ENCODE measurements at places on chromosomes 1 and 21.

DNA sequence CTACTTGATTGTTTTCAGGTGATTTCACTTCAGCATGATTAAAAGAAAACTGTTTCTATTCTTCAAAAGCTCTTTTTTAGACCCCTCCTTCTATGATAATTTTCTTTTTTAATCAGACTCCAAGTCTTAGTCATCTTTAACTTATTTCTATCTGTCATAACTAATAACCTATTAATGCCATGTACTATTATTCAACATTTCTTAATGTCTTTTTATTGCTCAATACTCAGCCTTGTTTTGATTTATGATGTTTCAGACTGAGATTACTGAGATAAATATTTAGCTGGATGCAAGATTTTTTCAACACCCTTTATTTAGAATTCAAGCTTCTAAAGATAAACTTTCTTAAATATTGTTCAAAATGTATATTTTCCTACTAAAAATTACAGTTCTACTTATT lies 53.6 kb downstream of the ATP6V1G3 start:
- DNase-seq = no peak

DNA sequence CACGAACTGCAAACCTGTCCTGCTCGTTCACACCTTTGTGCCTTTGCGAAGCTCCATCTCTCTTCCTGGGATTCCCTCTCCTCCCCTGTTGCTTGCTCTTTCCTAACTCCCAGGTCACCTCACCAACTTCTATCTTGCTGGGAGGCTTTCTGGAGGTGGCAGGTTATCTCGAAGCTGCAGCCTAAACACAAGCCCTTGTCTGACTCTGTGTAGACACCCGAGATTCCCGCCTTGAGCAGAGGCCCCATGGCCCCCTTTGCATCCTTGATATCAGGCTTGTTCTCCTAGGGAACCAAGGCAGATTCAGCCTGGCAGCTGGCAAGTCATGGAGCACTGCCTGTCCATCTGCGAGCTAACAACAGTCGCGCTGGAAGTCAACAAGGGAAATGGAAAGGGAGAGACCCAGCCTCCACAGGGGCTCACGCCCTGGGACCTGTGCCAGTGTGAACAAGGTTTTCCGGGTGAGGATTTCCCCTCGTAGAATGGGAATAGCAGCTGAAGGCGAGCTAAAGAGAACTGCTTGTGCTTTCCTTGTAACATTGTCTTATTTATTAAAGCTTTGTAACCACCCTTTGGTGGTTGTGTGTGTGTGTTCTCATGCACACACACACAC lies 109.5 kb upstream of the JUN start:
- no peak for DNase-seq

DNA sequence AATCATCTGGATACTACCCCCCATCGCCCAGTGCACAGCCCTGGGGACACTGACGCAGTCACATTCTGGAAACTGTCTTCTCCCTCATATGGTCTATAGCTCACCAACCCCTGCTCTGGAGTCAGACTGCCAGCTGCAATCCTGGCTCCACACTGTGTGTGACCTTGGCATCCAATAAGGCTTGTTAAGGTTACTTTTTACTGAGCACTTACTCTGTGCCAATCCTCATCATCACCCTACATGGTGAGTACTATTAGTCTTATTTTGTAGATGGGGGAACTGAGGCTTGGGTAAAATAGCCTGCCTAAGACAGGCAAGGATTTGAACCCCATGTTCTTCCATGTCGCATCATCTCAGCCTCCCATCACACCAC lies 34.9 kb downstream of the AHDC1 start:
- DNase-seq = no peak

- DNase-seq = no peak
Measured at GRCh38 chr1:4787551-4787950, 133.1 kb downstream of the AJAP1 start.

- no peak for DNase-seq
Measured at GRCh38 chr1:31904339-31905092, 33.7 kb downstream of the PTP4A2 start.

DNA sequence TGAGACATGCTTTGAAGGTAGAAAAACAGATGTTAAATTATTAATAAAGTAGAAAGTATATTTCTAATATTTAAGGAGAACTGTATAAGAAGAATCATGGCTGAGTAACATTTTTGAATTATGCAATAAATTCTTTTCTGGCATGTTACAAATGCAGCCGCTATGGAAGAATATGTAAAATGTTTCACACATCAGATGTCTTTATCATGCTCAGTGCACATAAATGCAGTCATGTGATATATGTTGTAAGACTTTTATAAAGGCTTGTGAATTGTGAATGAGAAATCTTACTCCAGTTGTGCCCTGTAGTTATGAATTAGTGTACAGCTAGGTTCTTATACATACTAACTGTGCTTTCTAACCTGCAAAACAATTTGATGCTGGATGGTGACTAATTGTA lies 53.5 kb downstream of the LRRC8B start:
- no peak for DNase-seq

GRCh38 chr21:15441992-15442391 lies 287.8 kb upstream of the USP25 start:
- DNase-seq = no peak

DNA sequence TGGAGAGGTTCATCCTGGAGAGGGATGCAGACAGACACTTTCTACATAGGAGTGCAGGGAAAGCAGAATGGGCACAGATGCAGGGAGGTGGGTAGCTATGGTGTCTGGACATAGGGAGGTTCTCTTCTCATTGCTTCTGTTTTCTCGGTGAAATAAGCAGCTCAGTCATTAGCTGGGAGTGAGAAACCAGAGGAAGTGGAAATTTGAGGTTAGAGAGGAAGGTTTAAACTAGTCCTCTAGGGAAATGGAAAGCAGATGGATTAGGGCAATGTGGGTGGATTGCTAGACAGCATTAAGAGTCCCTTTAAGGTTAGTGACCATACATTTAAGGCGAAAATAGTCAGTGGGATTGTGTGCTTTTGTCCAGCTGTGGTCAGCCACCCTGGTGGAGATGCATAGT lies 39.6 kb downstream of the MPZL1 start:
- no peak for DNase-seq

DNA sequence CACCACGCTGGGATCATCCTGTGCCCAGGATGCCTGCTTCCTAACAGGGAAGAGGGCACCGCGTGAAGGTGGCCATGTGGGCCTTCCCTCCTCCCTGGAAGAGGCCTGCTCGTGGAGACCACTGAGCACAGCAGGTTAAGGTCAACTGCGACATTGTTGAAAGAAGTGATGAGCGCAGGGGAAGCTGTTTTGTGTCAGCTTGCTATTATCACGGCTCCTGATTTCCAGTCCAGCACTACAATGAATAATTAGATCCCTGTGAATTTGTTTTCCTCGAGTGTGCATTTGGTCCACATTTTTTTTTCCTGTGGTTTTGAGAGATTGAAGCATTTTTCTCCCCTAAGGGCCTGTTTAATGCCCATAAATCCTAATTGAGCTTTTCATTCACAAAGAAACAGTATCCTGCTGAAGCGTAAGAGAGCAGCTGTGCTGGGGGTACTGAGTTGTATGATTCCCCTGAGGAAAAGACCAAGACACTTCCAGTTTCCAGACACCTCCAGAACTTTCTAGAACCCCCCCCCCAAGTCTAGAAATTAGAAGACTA lies 204.9 kb downstream of the KCNJ6 start:
- DNase-seq = no peak

GRCh38 chr1:68704800-68705443 lies 208.0 kb upstream of the DEPDC1 start:
- DNase-seq = no peak

GRCh38 chr1:106637566-106637965 lies 418.9 kb upstream of the PRMT6 start:
- DNase-seq = no peak

- DNase-seq = no peak
Measured at GRCh38 chr1:162281426-162281825, 95.2 kb downstream of the SPATA46 start.

GRCh38 chr1:231159202-231159962 lies 2.5 kb upstream of the TRIM67 start:
- no peak for DNase-seq

- no peak for DNase-seq
Measured at GRCh38 chr1:24656046-24656445, 12.9 kb downstream of the SRRM1 start.

DNA sequence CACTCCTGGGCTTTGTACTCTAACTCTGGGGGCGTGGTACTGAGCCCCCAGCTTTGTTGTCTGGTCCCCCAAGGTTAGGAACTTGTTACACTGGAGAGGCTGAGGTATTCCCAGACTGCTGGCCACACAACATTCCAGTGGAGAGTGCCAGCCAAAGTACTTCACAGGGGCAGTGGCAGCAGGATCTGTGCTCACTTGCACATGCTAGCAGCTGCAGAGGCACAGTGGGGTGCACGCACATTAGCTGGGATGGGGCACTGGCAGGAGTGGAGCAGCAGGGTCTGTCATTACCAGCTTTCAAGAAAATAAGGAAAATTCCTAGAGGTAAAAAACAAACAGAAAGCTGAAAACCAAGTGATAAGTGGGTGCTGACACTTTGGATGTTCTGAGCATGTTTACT lies 31.0 kb downstream of the ZNF691 start:
- DNase-seq = no peak

- no peak for DNase-seq
Measured at GRCh38 chr1:12130466-12131130, 36.2 kb upstream of the TNFRSF1B start.

DNA sequence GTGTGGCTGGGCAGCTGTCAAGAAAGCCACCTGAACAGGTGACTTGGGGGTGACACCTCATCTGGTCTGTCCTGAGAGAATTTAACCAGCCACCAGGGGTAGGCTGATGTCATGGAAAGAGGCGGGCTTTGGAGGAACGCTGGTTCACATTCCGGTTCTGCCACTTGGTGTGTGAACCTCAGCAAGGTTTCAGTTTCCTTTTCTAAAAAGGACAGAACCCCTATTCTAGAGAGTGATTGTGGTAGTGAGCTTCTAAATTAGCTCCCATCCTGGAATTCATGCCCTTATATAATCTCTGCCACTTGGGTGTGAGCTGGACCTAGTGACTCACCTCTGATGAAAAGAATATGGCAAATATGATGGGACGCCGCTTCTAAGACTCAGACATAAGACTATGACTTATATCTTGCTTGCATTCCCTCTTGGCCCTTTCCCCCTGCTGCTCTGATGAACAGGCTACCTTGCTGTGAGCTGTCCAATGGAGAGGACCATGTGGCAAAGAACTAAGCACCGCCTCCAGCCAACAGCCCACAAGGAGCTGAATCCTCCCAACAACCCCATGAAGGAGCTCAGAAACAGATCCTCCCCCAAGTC lies 332.1 kb downstream of the RRAGC start:
- peak; percentile 32 for DNase-seq

DNA sequence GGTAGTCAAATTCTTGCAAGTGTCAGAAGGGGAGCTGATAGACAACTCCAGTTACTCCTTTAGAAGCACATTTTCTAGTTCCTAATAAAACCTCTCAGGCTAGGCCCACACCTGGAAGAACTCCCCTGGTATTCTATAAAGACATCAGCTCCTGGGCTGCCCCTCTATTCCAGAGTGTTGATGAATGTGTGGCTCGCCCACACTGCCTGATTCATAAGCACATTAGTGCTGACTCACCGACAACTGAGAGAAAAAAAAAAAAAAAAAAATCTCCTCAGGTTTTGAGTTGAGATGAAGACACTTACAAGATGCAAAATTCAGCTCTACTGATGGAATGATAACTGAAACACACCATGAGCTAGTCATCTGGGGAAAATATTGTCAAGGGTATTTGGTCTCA lies 188.1 kb downstream of the TNR start:
- DNase-seq = no peak

GRCh38 chr1:168825820-168826219 lies 96.8 kb upstream of the DPT start:
- no peak for DNase-seq

GRCh38 chr21:36946949-36947356 lies 19.5 kb downstream of the HLCS start:
- DNase-seq = no peak

DNA sequence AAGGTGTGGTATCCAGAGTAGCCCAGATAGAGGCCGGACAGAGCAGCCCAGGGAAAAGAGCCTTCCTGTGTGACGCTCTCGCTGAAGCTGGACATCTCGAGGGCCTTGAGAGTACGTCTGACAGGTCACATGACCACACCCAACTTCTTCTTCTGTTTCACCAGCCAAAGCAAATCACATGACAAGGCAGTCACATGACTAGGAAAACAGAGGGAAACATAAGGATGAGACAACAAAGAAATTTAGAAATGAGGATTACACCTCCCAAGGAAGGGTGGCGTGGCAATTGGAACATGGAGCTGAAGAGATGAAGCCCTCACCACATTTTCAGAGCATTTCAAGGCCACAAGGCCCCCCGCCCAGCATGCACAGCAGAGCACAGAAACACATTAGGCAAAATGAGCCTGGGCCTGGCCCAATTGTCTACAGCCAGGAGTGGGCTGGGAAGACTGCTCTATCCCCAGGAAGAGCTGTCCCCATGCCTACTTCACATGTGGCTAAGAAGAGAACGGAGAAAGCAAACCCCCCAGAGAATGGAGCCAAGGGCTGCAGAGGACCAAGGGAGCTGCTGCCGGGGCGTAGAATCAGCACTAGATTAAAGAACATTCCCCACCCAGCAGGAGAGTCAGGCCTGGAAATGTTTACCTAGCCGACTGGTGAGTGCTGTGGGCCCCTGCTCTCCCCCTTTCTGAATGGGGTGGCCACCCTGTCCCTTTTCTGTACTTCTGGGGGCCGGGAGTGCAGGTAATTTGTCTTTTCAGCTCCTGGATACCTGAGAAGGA lies 305.1 kb downstream of the NPHP4 start:
- no peak for DNase-seq

- no peak for DNase-seq
Measured at GRCh38 chr1:183180218-183180617, 5.8 kb upstream of the LAMC2 start.

DNA sequence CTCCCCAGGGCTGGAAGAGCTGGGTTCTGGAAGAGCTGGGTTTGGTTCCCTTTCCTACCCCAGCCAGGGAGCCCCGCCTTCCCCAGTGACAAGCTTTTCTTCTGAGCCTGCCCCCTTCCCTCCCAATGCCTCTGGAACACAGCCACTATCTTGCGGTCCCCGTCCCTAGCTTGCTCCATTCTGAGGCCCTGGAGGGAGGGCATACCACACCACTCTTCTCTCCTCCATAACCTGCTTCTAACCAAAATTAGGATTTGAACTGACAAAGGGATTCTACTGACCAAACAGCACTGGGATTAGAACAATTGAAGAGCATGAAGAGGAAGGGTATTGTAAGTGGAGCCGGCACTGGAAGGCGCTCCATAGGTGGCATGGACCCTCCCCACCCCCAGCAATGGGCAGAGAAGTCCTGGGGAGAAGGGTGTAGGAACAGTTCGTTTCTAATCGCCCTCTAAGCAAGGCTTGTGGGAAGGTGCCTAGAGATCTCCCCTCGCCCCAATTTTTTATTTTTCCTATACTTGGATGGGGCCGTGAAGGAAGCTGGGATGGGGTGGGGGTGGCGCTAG lies 690 bp downstream of the C1orf216 start:
- no peak for DNase-seq

DNA sequence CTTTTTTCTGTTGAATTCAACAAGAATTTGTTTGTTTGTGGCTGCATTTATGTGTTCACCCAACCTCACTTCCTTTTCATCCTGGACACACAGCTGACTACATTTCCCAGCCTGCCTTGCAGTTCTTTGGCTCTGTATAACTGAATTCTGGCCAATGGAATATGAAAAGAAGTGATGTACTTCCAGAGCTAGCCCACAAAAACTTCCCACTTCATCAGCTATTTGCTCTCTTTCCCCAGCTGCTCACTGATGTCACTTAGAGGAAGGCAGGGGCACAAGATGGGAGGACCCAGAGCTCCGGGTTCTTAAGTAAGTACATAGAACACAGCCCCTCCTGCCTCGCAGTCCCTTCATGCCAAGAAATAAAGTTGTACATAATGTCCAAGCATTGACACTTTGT lies 235.0 kb upstream of the FGGY start:
- no peak for DNase-seq
